ENCODE measurements at places on chromosomes 2 and 18.

DNA sequence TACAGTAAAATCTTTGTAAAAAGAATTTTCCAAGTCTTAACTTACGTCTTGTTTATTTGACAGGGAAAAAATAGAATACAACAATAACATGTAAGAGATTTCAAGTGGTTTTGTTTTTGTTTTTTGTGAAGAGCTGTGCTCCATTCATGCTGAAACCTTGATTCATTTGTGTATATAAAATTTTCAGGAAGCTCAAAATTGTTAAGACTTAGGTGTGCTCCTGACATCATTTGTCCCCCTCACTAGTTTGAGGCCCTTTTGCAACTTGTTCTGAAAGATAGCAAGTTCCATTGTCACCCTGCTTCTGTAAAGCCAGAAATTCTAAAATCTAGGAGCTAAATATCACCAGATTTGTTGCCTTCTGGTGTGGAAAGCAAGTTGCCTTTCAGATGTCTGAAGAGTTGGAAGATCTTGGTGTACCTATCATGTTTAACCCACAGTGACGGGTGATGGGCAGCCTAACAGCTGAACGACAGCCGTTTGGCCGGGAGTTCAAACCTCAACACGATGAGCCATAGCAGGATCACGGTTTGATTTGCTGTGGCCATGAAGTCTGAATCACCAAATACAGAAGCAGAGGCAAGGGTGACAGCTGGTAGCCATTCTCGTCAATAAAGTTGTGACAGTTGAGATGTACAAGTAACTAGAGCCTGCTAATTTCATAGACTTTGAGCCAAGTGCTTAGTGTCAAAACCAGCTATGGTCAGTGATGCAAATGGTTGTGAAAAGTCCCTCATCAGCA is 205.5 kb upstream of the SP5 start:
- DNase-seq, result no peak

- no peak for DNase-seq
Measured at GRCh38 chr18:3251249-3251962, 3.8 kb downstream of the MYL12A start.

DNA sequence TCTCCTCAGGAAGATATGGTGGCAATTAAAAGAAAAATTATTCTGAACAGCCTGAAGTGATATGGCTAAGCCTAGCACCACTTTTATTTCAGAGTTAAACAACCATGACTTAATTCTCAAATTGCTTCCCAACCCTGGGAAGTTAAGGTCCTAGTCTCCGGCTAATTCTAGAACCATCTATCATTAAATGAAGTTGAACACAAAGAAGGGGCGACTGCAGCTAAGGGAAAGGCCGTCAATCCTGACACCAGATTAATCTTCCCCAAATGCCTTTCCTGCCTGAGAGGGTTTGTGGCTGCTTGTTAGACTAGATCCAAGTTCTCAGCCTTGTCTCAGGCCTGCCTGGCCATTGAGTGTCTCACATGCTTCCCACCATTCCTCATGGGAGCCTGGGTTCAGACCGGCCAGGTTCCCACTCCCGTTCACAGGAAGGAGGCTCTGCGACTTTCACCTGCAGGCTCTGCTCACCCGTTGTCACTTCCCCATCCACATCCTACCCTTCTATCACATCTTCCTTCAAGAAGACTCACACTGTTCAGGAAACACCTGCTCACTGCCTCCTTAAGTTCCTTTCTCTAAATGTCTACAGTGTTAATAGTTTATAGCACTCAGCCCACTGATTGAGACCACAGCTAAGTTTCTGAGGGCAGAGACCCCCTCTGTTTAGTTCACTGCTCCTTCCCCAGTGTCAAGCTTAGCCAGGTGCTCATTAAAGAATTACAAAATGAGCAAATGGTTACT is 282.9 kb upstream of the REV1 start:
- DNase-seq, result no peak

DNA sequence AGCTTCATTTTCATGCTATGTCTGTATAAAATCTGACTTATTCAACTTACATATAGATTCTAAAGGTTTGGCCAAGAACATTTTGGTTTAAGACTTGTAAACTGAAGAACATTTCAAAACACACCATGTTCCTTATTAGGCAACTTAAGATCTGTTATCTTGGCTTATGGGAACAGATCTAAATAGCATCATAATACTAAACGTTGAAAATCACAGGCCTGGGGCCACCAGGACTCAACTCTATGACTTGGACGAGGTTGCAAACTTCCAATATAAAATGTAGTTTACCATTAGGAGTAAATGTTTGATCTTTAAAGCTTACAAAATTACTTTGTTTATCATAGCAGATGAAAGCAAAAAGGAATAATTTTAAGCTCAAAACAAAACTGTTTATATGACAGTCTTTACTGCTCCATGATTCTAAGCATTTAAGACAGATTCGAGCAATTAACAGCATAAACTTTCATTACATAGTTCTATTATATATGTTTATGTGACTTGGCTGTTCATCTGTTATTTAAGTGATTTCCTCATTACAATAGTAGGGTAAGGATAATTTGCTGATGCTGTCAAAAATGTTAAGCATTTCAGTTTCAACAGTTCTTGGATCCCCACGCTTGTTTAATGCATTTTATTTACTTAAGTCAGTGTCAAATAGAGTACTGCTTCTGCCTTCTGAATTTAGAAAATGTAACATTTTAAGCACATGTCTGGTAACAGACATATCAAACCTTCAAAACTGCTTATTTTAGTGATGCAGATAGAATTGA is 8.3 kb downstream of the TCF4 start:
- DNase-seq, result no peak
